Upper lobe of left lung (tissue), 6 donors: ENCODE measurements at places on chromosomes 1 and 21. TPM values are rescaled to one million over a fixed set of nuclear protein-coding genes. Genes with fewer than 3 reads are reported as not detected.

DNA sequence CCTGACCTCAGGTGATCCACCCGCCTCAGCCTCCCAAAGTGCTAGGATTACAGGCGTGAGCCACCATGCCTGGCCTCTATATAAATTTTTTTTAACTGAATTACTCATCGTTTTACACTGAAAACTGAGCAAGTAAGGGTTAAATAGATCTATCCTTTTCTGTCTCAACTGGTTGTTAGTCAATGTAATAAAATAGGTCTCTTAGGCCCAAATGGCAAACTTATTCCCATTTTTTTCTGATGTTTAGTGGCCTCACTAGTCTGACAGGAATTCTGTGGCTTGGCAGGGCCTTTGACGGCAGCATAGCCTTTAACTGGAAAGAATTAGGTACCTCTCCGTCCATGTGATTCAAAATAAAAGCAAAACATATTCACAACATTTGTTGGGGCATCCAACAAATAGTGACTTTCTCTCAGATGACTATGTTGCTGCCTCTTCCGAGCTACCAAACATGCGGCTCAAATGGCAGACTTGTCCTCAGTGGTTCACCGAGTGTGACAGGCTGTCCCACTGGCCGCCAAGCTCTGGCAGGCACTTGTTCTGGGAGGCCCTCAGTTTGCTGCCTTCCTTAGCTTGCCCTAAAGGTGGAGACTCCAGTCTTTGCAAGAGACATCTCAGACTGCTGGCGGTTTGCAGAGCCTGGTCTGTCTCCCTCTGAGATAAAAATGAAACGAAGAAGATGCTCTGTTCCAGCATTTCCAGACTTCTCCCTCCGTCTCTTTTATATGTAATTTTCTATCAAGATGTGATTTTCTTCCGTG, 17.4 kb downstream of the ATP1A4 start:
- H3K27ac ChIP-seq = no peak overlapping the region
- H3K27me3 ChIP-seq = no peaks in the 10 kb centered on the region
- no peak overlapping the region for H3K4me3 ChIP-seq
- H3K36me3 ChIP-seq = no peaks in the 10 kb centered on the region
- DNase-seq = no peak

DNA sequence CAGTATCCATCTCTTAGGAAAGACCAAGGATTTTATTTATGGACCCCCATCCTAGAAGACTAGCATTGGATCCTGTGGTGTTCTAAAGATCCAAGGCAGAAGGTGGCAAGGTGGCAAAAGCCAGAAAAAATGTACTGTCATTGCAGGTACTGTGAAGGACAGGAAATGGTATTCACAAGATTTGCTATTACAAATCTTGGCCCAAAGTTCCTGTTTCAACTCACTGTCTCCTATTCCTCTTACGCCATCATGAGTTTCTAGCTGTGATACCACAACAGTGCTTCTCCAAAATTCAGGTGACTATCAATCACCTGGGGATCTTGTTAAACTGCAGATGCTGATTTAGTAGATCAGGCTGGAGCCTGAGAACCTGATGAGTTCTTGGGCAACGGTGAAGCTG, 21.4 kb downstream of the ACP6 start:
- no peaks in the 10 kb centered on the region for H3K27me3 ChIP-seq
- no peaks in the 10 kb centered on the region for H3K4me1 ChIP-seq
- peak overlapping the region; percentile 67 for H3K27ac ChIP-seq
- peaks cover 59% of the 10 kb centered on the region for H3K36me3 ChIP-seq
- no peak overlapping the region for H3K4me3 ChIP-seq
- DNase-seq = no peak

- DNase-seq = no peak
- H3K4me1 ChIP-seq = no peaks in the 10 kb centered on the region
- H3K27ac ChIP-seq = no peak overlapping the region
- no peaks in the 10 kb centered on the region for H3K36me3 ChIP-seq
These were observed 65.8 kb upstream of the BCL9 start for GRCh38 chr1:147475488-147475887.

DNA sequence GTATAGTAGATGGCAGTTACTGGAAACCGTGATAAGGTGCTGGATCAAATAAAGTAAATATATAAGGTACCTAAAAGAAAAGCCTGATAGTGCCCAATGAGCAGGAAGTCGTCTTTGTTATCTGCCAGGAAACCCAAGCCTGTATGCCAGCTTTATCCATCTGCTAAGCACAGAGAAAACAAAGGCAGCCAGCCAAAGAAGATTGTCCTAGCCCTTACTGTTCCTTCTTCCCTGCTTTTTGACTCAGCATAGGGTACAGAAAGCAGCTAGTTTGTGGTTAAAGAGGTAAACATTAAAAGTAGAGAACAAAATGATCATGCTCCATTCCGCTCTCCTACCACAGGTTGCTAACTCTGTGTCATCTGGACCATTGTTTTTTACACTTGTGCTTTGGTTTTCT, 10.1 kb downstream of the KRTAP22-2 start:
- H3K27me3 ChIP-seq = no peaks in the 10 kb centered on the region
- no peaks in the 10 kb centered on the region for H3K4me1 ChIP-seq
- DNase-seq = no peak
- no peak overlapping the region for H3K4me3 ChIP-seq

GRCh38 chr1:156382561-156382960, 13.6 kb downstream of the RHBG start:
- H3K4me3 ChIP-seq = no peak overlapping the region
- no peaks in the 10 kb centered on the region for H3K27me3 ChIP-seq
- DNase-seq = no peak
- no peak overlapping the region for H3K27ac ChIP-seq
- H3K36me3 ChIP-seq = no peaks in the 10 kb centered on the region
- no peaks in the 10 kb centered on the region for H3K4me1 ChIP-seq

GRCh38 chr21:42480736-42481135, 15.3 kb downstream of the RSPH1 start:
- no peaks in the 10 kb centered on the region for H3K4me1 ChIP-seq
- no peak for DNase-seq
- H3K36me3 ChIP-seq = no peaks in the 10 kb centered on the region

DNA sequence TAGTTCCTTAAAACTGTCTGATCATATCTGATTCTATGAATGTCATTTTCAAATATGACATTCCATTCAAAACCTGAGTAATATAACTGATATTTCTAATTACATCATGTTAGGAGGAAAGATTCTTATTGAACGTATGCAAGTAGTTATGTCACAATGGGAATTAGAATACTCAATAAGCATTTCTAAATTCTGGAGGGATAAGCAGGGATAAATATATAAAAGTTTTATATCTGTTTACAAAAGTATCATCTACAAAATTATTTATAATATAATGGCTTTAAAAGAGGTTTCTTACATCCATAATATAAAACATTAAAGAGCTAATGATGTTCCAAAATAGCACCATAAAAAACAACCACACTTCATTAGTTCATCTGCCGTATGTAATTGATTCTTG, at the start of gene OR14A2:
TSS of gene OR14A2 (minus strand) at position 101 of the 400 bp plus-strand sequence.
- no peaks in the 10 kb centered on the region for H3K36me3 ChIP-seq
- no peaks in the 10 kb centered on the region for H3K4me1 ChIP-seq
- no peak for DNase-seq
- H3K4me3 ChIP-seq = no peak within 1 kb of the TSS

DNA sequence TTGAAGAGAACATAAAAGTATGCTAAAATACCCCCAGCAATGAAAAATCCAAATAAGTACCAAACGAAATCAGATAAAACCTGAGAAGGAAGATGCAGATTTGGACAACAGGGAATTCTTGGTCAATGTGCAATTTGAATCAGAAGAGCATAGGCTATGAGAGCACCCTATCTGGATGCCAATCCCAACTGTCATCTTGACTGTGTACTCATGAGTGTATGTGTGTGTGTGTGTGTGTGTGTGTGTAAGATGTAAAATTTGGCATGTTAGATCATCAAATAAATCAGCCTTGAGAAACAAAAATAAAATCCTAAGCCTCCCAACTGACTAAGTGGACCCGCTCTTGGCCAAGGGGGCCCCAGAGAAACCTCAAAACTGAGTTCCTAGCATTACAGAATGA, 18.0 kb upstream of the SPRR2G start:
- H3K4me1 ChIP-seq = no peaks in the 10 kb centered on the region
- H3K27me3 ChIP-seq = no peaks in the 10 kb centered on the region
- DNase-seq = no peak
- no peak overlapping the region for H3K27ac ChIP-seq
- H3K4me3 ChIP-seq = no peak overlapping the region

CELA3B gene
- not detected for total RNA-seq

ARTN gene
- 1.0 TPM for total RNA-seq

ADORA3 gene
- 10.0 TPM for total RNA-seq
